Stimulated activated CD4-positive, alpha-beta T cell treated with anti-CD3 and anti-CD28 coated beads, Interleukin-15, amount 100 ng/mL, for 48 hours (primary cell): ENCODE measurements at places on chromosomes 4 and X.
A peak's percentile ranks its signal among the peaks of the same experiment; 100 is the strongest.

- DNase-seq, result peak; percentile 50
Measured at GRCh38 chrX:24014388-24015018, 12.5 kb downstream of the KLHL15 start.

GRCh38 chr4:24858550-24858949 lies 54.3 kb downstream of the CCDC149 start:
- no peak for DNase-seq

GRCh38 chrX:150465881-150466775 lies 102.3 kb upstream of the MTM1 start:
- DNase-seq, result no peak

- no peak for DNase-seq
Measured at GRCh38 chr4:110149089-110149488, 49.3 kb downstream of the ELOVL6 start.

DNA sequence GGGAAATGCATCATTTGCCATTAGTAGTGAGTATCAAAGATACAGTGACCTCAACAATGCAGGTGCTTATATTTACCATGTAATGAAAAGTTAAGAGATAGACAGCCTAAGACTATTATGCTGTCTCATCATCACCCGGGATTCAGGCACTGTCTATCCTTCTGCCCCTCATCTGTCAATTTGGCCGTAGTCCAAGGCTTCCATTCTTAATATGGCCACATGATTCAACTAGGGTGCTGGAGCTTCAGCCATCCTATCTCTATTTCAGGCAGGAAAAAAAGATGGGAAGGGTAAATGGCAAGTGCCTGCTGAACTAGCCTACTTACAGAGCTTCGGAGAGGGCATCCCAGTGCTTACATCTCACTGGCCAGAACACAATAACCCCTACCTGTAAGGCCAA lies 196.7 kb upstream of the LNX1 start:
- DNase-seq, result no peak

GRCh38 chr4:78121338-78121904 lies 64.3 kb downstream of the FRAS1 start:
- no peak for DNase-seq

- no peak for DNase-seq
Measured at GRCh38 chr4:9820343-9820742, 38.9 kb downstream of the DRD5 start.

- no peak for DNase-seq
Measured at GRCh38 chrX:45731448-45731847, 530.8 kb upstream of the DIPK2B start.

DNA sequence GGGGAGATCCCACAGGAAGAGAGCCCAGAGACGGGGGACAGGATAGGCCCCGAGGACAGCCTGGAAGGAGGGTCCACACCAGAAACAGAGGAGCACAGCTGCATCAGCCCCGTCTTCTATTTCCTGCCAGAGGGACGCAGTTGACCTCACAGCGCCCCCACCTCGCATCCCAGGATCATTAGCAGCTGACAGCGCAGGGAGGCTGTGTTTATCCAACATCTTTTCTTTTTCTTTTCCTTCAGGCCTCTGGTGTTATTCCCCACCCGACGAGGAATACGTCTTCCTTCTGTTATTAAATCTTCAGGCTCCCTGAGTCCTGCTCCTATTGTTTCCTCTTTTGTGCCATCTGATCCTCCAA lies 75.4 kb downstream of the DCHS2 start:
- no peak for DNase-seq

GRCh38 chr4:182495031-182495430 lies 251.8 kb downstream of the TENM3 start:
- DNase-seq, result no peak

- no peak for DNase-seq
Measured at GRCh38 chr4:19038231-19038630, 1016.7 kb upstream of the LCORL start.

- no peak for DNase-seq
Measured at GRCh38 chr4:134533068-134533467, 331.5 kb upstream of the PABPC4L start.

DNA sequence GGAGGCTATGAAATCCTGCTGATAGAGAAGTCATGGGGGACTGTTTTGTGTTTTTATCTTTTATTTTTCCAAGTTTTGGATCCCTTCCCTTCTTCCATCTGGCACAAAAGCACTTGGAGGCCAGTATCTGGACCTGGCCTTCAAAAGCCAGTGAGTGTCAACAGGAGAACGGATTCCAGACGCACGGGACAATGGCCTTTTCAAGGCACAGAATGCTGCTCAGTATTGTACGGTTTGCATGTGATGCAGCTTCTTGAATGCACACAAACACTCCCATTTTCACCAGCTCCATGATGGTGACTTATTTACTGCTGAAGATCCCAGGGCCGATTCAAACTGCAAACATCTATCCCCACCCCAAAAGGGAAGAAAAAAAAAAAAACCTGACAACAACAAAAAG lies 145.4 kb downstream of the CPEB2 start:
- DNase-seq, result no peak

DNA sequence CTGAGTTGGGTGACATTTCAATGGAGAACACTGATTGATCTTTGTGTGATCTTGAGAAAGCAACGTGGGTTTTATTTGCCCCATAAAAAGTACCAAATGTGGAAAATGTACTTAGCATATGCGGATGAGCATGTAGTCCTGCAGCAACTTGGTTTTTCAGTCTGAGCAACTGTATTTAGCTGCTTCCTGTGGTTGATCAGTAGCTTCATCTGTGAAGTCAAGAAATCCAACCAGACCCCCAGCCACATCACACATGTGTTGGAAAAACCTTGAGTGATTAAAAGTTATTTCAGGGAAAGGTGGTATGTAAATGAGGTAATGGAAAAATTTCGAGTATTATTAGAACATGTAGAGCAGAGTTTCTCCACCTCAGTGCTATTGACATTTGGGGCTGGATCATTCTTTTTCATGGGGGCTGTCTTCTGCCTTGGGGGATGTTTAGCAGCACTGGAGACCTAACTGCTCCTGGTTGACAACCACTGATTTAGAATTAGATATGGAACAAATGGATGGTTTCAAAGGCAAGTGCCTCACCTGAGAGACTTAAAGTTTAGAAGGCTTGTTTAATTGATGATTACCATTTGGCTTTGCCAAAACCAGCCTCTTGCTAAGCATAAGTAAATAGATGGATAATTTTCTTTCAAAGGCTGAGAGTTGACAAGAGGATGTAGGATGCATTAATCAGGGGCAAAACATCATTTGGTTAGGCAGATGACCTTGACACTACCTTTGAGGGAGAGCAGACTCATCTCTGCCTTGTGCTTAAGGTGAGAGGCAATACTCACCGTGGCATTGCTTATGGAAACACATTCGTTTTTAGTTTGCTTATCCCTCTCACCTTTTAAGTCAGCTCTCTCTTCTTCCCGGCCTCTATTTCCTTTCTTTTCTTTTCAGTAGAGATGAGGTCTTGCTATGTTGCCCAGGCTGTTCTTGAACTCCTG lies 193.0 kb upstream of the RPS6KA3 start:
- DNase-seq, result no peak

DNA sequence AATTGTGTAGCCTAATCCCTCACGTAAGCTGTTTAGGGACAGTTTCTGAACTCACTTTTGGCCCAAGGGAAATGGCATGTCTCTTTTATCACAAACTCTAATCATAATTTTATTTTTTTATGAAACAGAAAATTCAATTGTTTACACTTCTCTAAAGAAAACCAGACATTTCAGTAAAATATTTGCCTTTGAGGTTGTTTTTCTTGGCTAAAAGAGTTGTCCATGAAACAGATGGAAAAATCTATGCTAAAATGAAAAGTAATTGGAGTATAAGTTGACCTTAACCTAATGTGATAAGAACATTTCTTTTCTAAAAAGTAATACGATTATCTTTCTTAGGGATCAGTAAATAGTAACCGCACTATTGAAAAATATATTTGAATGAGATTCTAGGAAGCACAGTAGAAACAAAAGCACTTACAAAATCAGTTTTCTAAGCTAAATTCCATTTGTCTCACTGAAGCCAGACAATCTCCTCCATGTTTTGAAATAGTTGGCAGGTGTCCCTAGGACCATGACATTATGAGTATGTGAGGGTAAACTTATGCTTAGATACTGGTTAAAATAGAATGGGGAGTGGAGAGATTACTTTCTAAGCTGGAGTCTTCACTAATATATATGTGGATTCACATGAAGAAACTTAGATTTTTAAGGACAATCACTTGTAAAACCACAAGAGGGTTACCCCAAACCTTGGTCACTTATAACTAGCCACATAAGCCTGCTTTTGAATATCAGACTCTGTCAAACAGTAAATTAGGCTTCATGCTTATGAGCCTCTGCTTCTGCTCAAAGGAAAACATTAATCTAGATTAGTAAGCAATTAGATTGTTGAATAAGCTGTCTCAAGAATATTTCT lies 20.1 kb upstream of the TET2 start:
- DNase-seq, result no peak

- DNase-seq, result no peak
Measured at GRCh38 chr4:76546327-76546726, 111.3 kb downstream of the SHROOM3 start.

DNA sequence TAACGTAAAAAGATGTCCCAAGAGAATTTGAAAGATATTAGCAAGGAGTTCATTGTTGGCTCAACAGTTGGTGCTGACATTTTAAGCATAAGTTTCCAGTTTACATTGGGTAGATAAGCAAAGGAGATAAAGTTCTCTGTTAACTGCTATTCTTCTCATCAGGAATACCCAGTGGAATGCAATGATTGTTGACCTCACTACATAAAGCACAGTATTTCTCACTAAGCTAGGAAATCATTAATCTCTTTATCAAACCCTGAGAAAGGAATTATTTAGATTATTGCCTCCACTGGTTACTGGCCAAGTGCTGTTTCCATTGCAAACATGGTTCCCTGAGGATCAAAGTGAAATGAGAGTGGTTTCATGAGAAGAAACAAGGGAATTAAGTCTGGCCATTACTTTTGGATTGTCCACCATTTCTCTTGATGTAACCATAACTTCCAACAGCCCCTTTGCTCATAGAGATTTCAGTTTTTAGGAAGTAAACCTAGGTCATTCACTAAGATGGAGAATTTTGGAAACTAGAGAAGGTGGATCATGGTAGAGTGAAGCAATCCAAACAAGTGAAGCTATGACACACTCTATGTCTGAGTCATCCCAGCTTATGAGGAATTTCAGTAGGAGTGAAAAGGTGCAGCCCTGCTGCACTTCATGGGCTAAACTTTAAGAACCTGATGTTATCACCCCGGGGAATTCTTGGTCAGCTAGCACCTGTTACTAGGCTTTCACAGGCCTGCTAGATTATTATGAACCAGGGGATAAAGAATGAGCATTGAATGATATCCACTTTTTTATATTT lies 163.4 kb downstream of the AREG start:
- DNase-seq, result no peak

- DNase-seq, result no peak
Measured at GRCh38 chr4:108109997-108110416, 58.7 kb downstream of the LEF1 start.

- DNase-seq, result no peak
Measured at GRCh38 chr4:12701384-12701783, 782.8 kb downstream of the RAB28 start.

DNA sequence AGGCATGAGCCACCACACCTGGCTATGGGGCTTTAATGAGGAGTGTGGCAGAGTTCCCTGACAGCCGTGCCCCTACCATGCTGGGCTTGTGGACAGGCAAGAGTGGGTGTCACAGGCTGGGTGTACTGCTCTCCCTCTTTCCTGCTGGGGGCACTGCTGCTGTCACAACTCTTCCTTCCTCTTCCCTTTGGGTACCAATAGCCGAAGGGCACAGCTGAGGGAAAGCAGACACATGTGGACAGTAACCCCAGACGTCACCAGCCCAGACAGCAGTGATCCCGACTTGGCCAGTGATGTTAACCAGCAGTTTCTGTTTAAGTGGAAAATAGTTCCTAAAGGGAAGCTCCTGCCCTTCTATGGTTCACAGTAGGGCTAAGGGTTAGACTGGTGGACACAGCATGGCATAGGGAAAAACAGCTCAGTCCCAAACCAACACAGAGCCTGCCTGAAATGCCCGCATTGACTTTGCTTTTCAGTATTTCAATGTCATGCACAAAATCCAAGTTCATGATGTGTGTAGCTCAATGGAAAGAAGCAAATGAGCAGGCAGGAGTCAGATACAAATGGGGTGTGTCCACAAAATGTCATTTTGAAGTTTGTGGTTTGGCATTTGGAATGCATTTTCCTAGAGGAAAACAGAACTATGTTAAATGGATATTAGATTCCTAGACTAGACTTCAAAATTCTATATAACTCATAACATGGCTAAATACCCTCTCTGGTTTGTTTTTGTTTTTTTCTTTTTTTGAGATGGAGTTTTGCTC lies 24.9 kb upstream of the DDX3X start:
- DNase-seq, result no peak

DNA sequence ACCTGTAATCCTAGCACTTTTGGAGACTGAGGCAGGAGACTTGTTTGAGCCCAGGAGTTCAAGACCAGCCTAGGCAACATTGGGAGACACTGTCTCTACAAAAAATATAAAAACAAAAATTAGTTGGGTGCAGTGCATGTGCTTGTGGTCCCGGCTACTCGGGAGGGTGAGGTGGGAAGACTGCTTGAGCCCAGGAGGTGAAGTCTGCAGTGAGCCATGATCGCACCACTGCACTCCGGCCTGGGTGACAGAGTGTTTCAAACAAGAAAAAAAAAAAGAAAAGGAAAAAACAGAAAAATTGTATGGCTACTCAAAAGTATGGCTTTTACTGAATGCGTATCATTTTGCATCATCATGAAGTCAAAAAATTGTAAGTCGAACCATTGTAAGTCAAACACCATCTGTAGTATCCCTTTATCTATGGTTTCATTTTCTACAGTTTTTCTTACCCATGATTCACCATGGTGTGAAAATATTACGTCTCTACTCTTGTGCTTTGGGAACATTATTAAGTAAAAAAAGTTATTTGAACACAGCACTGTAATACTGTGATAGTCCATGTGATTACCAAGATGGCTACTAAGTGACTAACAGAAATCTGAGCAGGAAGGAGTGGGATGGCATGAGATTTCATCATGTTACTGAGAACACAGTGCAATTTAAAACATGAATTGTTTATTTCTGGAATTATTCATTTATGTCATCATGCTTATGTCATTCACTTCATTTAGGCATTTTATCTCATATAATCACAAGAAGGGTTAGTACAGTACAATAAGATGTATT lies 26.5 kb upstream of the MANBA start:
- no peak for DNase-seq

DNA sequence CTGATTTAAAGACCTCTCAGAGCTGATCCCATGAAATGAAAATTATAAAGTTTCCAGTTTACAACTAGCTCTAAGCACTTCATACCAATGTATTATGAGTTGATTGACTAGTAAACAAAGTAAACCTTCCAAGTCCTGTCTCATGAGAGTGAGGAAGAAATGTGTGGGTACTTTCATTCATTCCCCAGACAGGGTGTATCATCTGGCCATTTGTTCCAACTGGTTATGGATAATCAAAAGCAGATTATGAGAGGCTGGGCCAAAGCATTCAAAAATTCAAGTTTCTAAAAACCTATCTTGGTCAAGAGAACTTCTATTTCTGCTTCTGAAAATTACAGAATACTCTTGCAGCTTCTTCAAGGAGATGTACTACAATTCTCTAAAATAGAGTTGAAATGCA lies 193.3 kb upstream of the RASGEF1B start:
- DNase-seq, result no peak
